ENCODE measurements at places on chromosomes 6 and 20.

DNA sequence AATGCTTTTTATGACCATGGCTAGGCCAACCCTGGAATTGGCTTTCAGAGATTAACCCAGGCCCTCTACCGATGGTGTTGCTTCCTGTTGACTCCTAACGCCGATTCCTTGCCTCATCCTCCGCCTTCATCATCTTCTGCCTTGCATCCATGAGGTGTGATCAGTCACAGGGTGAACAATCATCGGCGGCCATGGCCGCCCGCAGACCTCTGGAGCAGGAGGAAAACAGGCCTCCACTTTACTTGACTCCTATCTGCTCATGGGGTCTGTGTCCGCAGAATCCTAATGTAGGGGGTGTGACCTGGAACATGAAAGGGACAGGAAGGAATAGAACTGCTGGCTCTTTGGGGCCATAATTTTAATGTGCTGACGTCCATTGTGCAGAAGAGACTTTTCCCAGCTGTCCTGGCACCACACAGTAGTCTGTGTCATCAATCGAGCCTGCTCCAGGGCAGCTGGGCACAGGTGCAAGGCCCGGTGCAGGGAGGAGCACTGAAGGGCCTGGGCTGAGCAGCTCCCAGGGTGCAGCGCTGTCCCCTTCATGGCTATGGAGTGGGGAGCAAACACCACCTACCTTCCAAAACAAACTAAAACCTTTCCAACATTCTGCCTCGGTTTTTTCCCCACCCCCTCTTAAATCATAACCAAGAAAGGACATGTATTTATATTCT lies 8.0 kb downstream of the SLC22A3 start:
- DNase-seq = no peak

DNA sequence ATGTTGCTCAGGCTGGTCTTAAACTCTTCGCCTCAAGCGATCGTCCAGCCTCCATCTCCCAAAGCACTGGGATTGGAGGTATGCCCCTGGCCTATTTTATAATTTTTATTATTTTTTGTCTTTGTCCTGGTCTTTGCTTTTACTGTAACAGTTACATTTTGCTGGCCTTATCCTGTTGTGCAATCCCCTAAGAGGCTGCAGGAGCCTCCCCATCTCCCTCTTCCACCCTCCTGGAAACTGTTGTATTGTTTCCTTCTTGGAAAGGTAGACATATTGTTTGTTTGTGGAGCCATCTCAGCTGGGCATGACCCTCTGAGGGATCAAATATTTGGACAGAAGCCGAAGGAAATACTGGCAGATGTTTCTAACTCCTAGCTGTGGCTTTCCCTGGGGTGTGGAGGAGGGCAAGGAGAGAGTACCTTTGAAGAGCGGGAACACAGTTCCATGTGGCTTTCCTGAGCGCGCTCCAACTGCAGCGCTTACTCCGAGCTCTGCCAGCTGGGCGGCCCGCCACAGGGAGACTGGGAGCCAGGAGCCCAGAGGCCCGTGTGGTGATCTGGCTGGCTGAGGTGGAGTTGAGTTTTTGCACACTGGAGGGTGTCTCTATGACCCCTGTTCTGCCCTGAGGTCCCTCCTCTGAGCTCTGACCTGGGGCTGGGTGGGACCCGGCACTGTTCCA lies 4.9 kb downstream of the MAPK13 start:
- DNase-seq = no peak

- no peak for DNase-seq
Observed at GRCh38 chr20:36313476-36313875, 7.3 kb downstream of the DLGAP4 start.

GRCh38 chr20:61761453-61762166 lies 304.1 kb downstream of the TAF4 start:
- no peak for DNase-seq

DNA sequence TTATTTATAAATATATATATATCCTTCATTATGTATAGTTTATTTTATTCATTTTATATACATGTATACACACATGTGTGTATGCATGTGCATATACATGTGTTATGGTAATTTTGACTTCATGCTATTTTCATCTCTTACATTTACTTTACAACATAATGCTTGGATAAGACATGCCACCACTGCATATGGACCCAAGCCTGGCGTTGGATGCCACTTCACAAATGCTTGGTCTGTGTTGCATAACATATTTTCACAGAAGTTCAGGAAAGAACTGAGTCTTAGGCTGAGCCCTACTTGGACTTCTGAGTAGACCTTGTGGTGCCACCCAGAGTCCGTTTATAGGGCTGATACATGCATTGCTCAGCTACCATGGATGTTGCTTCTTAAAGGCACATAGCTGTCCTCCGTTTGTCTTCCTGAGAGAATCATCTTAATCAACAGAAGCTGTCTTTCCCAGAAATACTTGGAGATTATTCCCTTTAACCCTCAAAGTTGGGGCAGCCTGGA lies 337.8 kb downstream of the BTBD3 start:
- DNase-seq = no peak

- DNase-seq = no peak
Observed at GRCh38 chr6:17928514-17929430, 58.7 kb downstream of the KIF13A start.

GRCh38 chr6:14621518-14621917 lies 503.9 kb downstream of the CD83 start:
- no peak for DNase-seq

DNA sequence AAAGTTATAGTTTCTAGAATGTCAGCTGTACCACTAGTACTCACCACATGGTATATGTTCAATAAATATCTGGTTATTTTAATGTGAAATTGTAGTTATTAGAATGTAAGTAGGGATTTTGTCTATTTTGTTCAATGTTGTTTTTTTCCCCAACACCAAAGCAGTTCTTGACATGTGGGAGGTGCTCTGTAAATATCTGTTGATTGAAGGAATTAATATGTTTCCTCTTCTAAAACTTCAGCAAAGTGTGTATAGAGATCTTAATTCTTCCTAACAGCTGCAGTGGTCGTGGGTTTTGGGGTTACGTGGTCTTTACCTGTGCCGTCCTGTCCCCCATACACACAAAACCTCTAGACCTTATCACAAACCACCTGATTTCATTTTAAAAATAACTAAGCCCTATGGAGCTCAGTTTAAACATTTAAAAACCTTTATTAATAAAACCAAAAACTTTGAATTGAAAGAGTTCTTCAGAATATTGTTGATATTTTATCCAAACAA lies 471.9 kb upstream of the SOX4 start:
- DNase-seq = no peak

GRCh38 chr20:35502352-35502751 lies 27.1 kb downstream of the C20orf173 start:
- DNase-seq = no peak

DNA sequence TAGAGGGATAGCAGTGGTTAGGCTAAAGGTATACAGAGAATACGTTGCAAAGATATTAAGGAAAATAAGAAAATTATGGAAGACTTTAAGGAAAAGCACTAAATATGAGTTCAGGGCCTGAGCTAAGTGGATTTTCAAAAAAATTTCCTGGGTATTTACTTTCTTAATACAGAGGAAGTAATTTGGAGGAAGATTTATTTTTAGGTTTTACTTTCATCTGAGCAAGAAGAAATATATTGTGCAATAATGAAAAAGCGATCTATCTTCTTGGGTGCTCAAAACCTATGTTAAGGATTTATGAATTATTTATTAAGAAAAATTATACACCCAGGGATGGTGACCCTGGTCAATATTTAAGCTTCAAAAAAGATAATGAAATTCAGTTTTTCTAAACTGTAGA lies 224.7 kb downstream of the PLCB1 start:
- no peak for DNase-seq

DNA sequence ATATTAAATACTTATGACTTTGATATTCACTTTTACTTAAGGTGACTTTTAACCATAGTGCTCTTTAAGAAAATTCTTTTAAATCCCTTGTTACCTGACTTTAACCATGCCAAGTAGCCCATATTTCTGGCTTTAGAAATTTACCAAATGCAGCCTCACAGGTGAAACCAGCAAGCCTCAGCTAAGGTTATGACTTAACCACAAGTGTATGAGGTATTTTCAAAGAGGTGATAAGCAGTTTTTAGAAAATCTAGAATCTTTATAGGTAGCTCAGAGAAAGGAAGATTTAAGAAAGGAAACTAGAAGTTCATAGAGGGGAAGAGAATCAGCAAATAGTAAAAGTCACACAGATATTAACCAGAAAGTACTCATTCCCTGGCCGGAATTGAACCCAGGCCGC lies 661.9 kb upstream of the GJE1 start:
- no peak for DNase-seq

- DNase-seq = no peak
Observed at GRCh38 chr20:18284805-18285533, 3.4 kb upstream of the ZNF133 start.

- no peak for DNase-seq
Observed at GRCh38 chr20:53905019-53905819, 165.2 kb downstream of the BCAS1 start.

DNA sequence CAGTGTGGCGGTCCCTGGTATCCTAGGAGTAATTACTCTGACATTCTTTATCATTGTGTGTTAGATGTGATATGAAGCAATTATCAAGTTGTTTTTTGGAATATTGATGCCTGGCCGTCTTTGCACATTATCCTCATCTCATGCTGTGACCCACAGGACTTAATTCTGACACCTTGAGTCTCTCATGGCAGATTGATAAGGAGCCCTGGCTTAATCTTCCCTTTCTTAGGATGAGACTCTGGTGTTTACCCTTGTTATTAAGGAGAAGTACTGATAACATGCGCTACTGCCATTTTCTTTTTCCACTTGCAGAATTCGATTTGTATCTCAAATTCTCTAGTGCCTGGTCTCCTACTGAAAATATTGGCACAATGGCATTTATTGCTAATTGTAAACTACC lies 980.2 kb downstream of the KIF16B start:
- no peak for DNase-seq

DNA sequence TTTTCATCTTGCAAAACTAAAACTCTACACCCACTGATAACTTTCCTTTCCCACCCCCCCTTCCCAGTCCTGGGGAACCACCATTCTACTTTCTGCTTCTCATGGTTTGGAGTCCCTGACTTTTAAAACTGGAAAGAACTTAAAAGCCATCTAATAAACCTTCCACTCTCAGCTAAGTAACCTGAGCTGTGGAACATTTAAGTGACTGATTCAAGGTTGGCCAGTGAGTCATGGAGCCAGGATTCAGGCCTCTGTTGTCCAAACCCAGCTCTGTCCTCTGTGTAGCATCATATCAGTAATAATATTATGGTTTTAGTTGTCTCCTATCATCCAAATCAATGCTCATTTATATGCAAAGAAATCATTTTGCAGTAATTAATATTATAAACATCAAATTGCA lies 176.0 kb upstream of the NT5E start:
- no peak for DNase-seq

GRCh38 chr20:51275826-51276225 lies 252.9 kb upstream of the KCNG1 start:
- no peak for DNase-seq

GRCh38 chr6:148957752-148958151 lies 210.9 kb downstream of the UST start:
- no peak for DNase-seq

DNA sequence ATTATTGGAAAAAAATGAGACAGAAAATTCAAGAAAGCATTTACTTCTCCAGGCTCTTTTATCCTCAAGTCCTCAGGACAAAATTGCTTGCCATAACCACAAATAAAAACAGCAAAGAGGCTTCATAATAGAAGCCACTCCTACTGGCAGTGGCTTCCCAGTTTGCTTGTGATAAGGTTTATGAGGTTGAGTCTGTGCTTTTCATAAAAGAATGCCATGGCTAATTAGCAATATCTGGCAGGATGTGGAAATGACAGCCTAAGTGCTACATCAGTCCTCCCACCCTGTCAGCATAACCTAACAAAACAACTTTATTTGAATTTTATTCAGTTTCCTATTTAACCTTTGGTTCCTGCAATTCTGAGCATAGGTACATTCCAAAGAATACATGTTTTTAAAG lies 80.9 kb upstream of the HTR1E start:
- DNase-seq = no peak

GRCh38 chr6:41536795-41537758 lies 9.1 kb upstream of the FOXP4 start:
- DNase-seq = no peak

DNA sequence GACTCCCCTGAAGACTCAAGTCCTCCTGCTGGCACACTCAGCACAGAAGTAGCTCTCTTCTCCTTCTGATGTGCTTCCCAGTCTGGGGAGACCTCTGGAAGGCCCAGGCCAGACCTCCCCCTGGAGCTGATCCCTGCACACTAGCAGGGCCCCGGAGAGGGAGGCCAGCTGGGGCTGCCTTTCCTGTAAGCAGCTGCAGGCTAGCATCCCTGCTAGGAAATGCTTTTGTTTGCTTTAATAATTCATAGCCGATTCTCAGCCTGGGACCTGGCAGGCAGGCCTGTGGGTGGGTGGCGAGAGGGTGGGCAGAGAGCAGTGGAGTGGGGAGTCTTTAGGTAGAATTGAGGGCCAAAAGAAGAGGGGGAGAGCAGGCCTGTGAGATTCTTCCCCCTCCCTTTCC lies 5.2 kb downstream of the EBF4 start:
- no peak for DNase-seq

- DNase-seq = no peak
Observed at GRCh38 chr6:138310821-138311220, 66.9 kb upstream of the SMIM28 start.

GRCh38 chr20:59696476-59696875 lies 92.1 kb downstream of the PHACTR3 start:
- no peak for DNase-seq

DNA sequence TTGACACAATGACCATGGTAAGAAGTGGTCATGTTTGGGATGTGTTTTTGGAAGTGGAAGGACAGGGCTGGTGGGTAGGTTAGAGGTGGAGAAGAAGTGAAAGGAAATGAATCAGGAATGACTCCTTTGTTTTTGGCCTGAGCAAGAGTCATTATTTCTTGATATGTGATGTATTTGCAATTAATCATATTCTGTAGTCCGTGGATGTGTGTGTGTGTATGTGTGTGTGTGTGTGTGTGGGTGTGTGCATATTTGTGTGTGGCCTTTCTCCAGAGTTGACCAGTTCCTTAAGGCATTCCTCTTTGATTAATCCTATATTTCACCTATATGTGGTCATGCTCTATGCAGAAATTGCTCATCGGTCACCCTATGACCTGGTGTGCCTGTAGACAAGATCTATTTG lies 130.7 kb downstream of the UTRN start:
- DNase-seq = no peak

- DNase-seq = no peak
Observed at GRCh38 chr6:69019832-69020231, 384.8 kb downstream of the ADGRB3 start.

DNA sequence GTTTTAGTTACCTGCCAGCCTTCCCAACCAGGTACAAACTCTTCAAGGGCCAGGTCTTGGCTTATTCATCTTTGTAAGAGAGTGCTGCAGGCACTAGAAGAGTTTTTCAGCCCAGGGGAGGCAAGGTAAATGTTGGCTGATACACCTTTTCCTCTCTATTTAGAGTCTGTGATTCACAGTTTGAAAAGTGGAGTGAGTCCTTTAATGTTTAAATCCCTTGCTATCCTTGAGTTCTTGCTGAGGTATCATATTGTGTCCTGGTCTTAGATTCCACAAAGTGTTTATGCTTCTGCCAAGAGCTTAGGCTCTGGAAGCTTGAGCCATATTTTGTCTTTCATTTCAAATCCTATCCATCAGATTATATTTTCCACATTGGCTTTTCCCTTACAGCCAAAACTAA lies 52.8 kb upstream of the CITED2 start:
- DNase-seq = no peak

Data from left kidney (tissue), 8 donors.